ENCODE measurements at places on chromosomes 7 and 10. TPM values are rescaled to one million over a fixed set of nuclear protein-coding genes. Genes with fewer than 3 reads are reported as not detected.

DNA sequence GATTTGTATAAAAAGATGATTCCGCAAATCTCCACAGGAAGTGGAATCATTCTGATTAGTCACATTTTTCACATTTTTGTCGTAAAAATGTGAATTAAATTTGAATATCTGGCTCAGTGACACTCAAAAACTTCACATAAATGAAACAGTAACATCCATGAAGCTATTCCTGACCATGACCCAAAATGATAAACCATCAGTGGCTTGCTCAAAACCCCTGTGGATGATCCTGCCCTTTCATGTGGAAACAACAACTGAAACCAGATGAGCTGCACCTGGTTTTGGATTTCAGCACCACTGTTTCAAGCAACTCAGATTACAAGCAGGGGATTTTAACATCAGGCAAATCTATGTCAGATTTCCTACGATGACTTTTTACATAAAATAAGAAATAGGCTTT lies 80.3 kb downstream of the AMPH start:
- no peaks in the 10 kb centered on the region for H3K36me3 ChIP-seq
- no peak for DNase-seq
- no peak overlapping the region for H3K27ac ChIP-seq

DNA sequence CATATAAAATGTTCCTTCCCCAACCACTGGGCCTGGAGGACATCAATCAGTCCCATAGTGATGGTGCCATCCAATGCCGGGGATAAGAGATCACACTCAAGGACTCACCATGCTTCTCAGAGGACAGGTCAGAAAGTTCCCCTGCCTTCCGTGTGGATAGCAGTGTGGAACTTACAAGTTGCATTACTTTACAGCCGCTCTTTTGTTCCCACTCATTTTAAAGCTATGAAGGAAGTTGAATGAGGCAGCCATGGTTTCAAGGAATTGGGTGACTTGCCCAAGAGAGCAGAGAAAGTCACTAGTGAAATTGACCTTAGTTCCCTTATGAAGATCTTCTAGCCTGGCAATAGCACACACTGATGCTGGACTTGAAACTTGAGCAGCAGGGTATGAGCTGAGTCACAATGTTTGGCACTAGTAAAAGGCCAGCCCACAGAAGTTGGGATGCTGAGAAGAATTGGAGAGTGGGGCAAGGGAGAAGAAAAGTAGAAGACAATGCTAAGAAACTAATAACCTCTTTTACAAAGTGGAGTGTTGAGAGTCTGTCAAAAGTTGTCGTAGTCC lies 78.7 kb downstream of the CXCL12 start:
- H3K36me3 ChIP-seq: no peaks in the 10 kb centered on the region
- no peak for DNase-seq
- H3K27ac ChIP-seq: no peak overlapping the region
- H3K4me3 ChIP-seq: no peak overlapping the region

DNA sequence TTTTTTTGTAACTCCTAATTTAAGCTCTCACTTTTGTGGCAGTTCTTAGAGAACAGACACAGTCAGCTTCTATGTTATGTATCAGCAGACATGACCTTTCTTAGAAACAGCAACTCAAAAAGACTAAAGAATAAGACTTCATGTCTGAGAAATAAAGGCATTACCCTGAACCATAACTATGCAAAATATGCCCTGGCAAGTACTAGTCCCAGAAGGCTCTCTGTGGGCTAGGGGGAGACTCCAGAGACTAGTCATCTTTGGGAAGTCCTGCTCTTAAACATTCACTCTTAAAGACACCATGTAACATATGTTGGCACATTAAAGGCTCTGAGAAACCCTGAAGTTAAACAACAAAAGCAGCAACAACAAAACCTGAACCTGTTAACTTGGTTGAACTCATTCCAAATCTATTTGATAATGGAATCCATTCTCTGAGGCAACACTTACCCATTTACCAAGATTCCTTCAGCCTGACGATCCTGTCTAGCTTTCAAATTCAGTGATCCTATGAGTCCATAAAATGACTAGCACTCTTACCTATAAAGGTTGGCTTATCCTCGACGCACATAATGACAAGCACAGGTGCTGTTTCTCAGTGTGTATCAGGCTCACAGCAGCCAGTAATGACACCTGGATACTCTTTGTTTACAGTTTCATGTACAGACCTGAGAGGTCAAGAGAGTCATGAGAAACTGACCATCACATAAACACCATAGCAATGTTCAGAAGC lies 62.3 kb downstream of the OSBPL3 start:
- no peaks in the 10 kb centered on the region for H3K27me3 ChIP-seq
- DNase-seq: no peak
- H3K4me3 ChIP-seq: no peak overlapping the region

DNA sequence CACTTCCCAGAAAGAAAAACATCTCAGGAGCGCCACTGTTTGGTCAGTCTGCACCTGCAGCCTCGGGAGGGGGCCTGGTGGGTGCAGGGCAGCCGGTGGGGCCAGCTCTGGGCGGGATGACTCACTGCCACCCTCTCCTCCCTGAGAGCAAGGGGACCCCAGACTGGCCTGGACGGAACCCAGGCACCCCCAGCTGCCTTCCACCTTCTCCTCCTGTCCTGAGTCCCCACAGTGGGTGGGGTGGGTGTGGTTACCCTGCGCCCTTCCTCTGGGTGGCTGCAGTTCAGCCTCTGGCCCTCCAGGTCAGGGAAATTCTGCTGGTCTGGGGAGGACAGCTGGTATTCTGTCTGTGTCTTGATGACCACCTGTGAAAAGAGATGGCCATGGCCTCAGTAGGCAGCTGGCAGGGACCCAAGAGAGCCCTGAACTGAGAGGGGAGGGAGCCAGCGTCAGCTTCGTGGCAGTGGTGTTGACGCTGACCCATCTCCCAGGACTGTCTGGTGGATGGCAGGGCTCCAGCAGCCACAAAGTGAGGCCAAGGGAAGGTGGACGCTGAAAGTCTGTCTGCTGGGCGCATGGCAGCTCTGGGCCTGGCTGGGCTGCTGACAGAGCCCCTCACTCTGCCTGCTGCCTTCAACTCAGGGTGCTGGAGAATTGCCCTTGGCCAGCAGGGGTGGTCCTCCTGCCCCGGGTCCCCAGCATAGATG lies 8.9 kb downstream of the CALY start:
- H3K4me3 ChIP-seq: no peak overlapping the region
- H3K36me3 ChIP-seq: no peaks in the 10 kb centered on the region
- H3K4me1 ChIP-seq: peaks cover 38% of the 10 kb centered on the region
- peaks cover 55% of the 10 kb centered on the region for H3K27me3 ChIP-seq
- no peak for DNase-seq
- no peak overlapping the region for H3K27ac ChIP-seq

The CDHR1 gene
- total RNA-seq: 2.5 TPM

All from spleen (tissue), 13 donors.